ENCODE measurements at places on chromosomes 4 and X.

DNA sequence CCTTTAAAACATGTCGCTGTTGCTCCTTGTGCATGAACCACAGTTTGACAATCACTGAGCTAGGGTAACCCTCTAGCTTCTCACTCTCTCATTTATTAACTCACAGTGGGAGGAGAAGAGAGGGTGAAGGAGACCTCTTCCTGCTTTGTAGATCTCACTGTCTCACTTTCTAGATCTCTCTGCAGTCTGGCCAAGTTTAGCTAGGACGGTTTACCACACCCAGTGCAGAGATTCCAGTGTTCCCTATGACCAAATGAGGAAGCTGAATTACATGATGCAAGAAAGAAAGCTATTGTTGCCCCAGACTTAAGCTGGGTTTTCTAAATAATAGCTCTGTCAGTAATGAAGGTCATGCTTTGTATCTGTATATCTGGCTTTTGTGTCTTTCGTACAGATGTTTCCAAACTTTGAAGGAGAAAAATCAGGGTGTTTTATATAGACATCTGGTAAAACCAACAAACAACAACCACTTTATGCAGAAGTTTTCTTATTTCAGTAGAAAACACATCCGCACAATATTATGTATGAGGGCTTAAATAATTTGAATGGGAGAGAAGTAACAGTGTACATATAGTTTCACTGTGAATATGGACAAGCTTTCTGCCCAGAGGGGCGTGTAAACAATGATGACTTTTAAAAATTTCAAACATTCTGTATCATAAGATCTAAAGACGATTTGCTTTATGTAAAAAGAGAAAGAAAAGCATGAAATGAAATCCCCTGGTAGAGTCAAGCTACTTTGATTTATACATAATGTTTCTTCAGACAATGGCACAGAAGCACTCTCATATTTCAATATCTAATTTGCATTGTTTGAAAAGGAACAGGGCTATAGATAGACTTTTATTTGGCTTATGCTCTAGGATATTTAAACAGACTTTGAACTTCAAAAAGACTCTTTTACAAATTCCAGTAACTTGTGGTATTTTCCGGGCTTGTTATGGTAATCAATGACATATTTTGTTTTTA lies 582.3 kb downstream of the FSTL5 start:
- DNase-seq, result no peak

DNA sequence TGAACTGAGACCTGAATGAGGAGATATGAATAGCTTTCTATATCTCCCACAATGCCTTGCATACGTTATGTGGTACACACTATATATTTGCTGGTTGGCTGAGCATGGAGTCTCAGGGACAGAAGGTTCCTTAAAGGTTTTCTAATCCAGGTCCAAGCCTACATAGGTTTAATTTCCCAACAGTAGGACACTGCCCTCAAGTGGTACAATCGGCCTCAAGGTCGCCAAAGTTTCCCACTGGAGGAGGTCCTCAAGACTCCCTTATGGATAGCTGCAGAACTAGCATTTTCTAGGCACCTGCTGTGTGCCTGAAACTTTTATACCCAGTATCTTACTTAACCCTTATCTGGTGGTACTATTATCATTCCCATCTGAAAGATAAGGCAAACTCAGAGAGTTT lies 21.0 kb upstream of the EFNB1 start:
- no peak for DNase-seq

DNA sequence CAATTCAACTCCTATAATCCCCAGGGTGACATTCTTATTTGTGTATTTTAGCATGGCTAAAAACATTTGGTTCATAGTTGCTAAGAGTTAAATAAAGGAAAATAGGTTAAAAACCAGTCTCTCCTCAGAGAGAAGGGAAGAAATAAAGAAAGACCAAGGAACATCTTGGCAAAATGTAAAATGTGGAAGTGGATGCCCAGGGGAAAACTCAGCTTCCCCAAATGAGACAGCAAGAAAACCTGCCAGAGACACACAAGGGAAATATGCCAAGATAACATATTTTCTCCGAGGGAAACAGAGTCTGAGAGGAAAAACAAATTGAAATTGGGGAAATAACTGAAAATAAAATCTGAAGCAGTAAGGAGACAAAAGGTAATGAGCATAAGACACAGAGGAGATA lies 1569.3 kb downstream of the PCDH18 start:
- DNase-seq, result no peak

DNA sequence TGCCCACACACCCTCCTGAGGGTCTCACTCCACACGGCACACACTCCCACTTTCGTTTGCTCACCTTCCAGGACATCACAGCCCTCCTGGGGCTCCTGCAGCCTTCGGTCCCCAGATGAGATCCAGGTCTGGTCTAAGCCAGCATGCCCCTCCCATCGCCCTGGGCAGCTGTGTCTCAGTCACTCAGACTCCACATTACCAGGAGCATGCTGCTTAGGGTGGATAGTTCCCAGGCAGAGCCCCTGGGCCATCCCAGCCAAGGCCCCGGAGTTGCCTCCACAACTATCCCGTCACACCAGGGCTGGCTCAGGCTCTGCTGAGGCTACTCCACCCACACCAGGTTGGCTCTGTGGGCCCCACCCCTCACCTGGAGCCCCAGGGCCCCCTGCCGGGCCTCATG lies 50.4 kb upstream of the PSAPL1 start:
- DNase-seq, result no peak

- no peak for DNase-seq
Measured at GRCh38 chr4:112206431-112206830, 25.2 kb upstream of the AP1AR start.
